ENCODE measurements at places on chromosomes 16 and 17.
A peak's percentile ranks its signal among the peaks of the same experiment; 100 is the strongest.

DNA sequence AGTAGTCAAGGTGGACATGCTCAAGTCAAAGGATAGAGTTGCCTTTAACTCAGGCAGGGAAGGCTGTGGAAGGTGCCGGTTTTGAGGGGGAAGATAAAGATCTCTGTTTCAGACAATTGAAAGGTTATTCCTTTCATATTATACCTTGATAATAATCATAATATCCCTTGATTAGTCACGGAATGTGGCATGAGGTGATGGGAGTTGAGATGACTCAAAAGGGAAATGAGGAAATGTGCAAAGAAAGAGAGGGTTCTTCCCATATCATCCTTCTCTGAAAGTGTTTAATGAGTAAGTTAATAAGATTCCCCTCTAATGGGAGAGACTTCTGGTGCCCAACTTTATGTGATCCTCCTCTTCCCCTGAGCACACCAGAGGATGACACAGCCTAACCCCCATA lies 43.1 kb upstream of the HS3ST2 start:
- no peak for DNase-seq

DNA sequence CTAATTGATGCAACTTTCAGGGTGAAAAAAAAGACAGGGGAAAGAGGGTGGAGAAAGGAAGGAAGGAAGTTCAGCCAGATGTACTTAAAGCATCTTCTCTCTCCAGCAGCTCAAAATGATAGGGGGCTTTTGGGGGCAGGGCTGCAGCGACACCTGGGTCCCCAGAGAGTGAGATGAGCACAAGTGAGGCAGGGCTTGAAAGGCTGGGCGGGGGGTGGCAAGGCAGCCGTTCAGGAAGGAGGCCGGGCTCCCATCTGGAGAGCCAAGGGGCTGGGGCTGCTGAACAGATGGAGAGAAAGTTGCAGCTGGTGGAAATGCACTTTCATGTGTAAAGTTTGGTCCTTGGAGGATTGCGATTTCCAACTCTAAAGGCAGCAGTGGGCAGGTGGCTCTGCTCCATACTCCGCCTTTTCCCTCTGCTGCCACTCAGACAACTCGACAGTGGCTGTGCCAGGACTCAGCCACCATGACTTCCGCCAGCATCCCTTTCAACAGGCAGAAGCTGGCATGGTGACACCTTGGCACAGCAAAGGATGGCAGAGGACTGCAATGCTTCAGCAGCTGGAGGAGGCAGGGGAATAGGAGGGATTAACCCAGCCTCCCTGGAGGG lies 7.7 kb downstream of the SLC35B1 start:
- DNase-seq: no peak

DNA sequence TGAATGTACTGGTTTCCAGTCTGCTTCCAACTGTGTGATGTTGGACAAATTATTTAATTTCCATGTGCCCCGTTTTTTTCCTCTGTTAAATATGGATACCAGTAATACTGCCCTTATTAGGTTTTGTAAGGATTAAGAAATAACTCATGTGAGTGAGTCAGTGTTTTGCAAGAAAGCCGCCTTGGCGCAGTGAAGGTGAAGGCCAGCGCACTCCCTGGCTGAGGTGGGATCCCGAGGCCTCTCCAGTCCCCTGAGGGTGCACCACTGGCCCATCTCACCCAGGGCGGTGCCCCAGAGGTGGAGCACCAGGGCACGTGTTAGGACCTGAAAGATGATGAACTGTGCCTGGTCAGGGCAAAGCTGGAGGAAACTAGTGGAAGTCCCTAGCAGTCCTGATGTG lies 43.5 kb downstream of the PHKB start:
- no peak for DNase-seq

DNA sequence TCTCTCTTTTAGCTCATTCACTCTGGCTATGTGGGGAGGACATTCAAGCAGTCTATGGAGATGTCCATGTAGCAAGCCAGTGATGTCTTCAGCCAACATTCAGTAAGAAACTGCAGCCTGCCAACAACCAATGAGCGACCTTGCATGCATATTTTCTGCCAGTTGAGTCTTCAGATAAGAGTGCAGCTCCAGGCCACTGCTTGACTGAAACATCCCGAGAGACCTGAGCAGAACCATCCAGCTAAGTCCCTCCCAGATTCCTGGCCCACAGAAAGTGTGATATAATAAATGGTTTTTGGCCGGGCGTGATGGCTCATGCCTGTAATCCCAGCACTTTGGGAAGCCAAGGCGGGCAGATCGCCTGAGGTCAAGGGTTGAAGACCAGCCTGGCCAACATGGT lies 10.5 kb upstream of the C17orf58 start:
- no peak for DNase-seq

DNA sequence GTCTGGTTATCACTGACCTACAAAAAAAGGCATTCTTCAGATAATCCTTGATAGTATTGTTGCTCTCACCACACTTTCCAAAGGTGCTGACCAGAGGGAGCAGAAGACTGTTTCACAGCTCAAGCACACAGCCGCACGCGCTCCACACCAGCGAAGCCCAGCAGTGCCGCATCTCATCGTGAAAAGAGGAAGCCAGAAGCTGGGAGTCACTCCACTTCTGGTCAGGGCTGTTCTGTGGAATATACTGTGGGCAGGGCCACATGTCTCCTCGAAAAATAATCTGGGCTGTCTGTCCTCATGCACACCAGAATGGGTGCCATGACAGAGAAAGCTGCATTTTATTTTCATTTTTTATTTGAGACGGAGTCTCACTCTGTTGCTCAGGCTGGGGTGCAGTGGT lies 7.3 kb upstream of the PRSS36 start:
- no peak for DNase-seq

DNA sequence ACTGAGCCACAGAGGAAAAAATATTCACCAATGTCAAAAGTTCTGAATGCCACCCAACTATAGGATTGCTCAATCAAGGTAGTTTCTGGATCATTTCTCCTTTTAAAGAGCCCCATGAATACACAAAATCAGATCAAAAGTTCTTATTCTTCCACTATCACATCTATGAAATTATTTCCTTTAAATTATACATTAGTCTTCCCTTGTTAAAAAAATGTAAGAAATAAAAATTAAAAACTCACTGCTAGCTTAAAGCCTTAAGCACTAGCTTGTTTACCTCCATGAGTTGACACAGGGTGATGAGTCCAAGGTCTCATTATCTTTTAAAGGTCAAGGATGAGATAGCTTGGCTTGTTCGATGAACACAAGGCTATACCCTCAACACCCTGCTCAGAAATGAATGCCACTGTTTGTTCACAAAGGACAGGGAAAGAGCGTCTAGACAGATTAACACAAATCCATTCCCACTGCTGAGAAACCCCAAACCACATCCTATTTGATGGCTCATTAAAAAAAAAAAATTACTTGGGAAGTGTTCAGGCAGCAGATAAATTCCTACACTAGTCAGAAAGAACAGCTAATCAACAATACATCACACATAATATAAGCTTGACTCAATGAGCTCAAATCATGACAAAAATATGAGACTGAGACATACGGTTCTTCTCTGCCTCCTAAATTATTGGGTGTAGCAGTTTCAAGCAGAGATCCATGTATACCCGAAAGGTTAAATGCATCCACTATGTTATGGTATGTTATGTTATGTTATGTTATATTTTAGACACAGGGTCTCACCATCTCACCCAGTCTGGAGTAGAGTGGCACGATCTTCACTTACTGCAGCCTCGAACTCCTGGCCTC lies 118.9 kb downstream of the PARN start:
- peak; percentile 25 for DNase-seq

DNA sequence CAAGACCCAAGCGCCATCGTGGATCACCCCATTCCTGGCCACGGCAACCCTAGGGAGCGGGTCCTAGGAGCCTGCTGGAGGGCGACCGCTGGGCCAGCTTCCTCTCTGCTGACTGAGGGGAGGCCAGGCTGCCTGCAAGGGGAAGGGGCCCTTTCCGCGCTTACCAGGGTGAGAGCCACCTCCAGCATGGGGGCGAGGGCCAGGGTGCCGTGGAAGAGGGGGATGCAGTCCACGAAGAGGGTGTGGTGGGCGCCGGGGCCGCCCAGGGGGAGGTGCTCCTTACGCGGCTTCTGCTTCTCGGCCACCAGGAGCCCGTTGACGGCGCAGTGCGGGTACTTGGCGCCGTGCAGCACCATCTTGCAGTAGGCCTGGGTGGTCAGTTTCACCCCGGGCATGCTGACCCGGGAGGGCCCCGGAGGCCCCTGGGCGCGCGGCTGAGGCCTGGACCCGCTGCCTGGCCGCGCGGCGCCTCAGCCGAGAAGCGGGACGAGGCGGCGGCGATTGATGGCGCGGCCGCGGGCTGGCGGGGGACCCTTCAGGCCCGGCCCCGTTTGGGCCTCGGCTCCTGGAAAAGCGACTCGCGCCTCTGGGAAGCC lies 345 bp downstream of the EMC8 start:
- DNase-seq: no peak

- no peak for DNase-seq
Measured at GRCh38 chr17:9028202-9028987, 7.1 kb downstream of the NTN1 start.

DNA sequence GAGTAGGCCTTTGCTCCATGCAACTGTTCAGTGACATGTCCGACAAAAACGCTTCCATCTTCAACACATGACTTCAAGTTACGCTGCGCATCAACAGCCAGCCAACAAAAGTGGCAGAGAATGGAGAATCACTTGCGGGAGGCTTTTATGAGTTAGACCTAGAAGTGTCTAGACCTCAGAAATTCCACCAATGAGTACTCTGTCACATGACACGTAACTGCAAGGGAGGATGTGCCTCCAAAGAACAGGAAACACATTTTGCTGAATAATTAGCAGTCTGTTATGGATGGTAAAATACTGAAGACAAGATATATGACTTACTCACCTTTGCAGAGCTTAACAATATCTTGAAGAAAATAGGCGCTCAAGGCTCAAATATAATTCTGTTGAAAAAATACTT lies 62.1 kb downstream of the MYO1D start:
- DNase-seq: no peak

- DNase-seq: no peak
Measured at GRCh38 chr17:82100502-82101298, 2.7 kb upstream of the FASN start.

GRCh38 chr17:17443173-17443572 lies 33.6 kb upstream of the MED9 start:
- no peak for DNase-seq

DNA sequence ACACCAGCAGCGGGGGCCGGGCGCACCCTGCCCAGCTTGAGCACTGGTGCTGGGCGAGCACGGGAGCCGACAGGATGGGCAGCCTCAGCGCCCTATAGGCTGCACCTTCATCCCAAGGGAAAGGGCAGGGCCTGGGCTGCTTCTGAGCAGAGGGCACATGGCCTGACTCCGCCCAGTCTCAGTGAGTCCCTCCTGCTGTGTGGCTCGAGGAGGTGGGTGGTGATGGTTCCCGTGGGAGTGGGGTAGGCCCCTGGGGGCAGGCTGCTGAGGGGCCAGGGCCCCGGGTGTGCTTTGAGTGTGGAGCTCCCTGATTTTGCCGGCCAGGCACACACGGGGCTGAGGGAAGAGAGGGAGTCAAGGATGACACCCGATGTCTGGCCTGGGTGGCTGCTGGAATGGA lies 37.9 kb downstream of the TSC2 start:
- no peak for DNase-seq

All from NCI-H2029 treated with DMSO at 0.1 percent for 48 hours (cell line).